ENCODE measurements at places on chromosomes 5 and 9. TPM values are rescaled to one million over a fixed set of nuclear protein-coding genes. Genes with fewer than 3 reads are reported as not detected.

Gene LCN9
- not detected for total RNA-seq

Gene DDX4
- not detected for total RNA-seq

Gene FAM151B
- total RNA-seq: 1.2 TPM

Gene CLIC3
- not detected for total RNA-seq

Gene TTC1
- 18.2 TPM for total RNA-seq

GRCh38 chr5:79787448-79787847, 97.8 kb downstream of the CMYA5 start:
- no peak for DNase-seq
